ENCODE measurements at places on chromosomes 5 and 9.

DNA sequence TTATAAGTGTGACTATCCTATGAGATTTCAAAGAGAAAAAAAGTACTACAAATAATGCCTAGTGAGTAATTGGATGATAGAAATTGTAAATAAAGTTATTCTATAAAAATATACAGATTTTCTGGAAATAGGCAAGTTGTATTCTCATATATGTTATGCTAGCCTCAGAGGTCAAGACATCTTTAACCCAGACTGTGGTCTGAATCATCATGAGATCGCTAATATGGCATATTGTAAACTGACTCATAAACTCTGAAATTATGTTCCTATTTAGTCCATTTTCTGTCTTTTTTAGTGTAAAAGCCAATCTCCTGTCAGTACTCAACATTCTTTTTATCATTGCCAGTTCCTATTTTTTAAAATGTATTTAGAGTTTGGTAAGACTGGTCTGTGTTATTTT is 14.2 kb downstream of the LOX start:
- DNase-seq = no peak

DNA sequence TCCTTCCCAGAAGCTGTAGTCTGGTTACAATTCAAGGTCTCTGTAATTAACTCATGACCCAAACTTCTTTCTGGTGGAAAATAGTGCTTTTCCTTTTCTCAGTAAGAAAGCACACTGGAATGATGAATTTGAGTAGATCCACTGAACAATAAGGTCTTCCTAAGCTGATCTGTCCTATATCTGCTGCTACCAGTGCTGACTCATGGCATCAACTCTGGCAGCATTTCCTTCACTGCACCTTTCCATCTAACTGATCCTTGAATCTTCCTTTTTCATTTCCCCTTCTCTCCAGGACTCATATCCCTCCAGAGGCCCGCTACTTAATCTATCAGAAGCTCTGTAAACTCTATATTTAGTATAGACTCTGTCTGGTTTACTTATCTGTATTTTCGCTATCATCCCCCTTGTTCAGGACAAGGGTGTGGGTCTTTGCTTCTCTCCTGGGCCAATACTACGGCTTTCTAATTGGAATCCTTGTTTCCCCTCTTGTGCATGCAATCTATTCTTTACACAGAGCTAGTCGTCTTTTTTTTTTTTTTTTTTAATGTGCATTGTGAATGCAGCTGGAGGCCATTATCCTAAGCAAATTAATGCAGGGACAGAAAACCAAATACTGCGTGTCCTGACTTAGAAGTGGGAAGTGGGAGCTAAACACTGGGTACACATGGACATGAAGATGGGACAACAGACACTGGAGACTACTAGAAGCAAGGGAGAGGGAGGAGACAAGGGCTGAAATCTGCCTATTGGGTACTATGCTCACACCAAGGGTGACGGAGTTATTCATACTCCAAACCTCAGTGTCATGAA is 192.2 kb upstream of the RPS23 start:
- DNase-seq = no peak

- DNase-seq = no peak
Measured at GRCh38 chr9:136081826-136082495, 13.1 kb downstream of the NACC2 start.

- no peak for DNase-seq
Measured at GRCh38 chr5:73118391-73118973, 1.9 kb upstream of the TMEM171 start.

DNA sequence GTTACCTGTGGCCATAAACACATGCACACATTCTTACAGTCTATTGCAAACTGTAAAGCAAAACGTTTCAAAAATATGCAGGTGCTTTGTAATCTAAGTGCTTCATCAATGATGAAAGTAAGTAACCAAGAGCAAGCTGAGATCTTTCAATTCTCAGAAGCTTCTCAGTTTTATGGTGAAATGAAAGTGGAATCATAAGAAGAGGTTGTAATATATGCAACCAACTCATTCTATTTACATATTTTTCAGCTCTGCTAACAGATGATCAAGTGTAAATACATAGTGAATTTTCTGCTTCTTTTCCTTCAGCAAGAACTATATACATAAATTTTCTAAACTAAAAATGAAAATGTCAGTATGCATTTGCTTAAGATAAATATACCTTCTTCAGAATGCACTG is 33.1 kb upstream of the PRDM9 start:
- DNase-seq = no peak

GRCh38 chr5:131977212-131977604 is 31.7 kb upstream of the MEIKIN start:
- DNase-seq = no peak

DNA sequence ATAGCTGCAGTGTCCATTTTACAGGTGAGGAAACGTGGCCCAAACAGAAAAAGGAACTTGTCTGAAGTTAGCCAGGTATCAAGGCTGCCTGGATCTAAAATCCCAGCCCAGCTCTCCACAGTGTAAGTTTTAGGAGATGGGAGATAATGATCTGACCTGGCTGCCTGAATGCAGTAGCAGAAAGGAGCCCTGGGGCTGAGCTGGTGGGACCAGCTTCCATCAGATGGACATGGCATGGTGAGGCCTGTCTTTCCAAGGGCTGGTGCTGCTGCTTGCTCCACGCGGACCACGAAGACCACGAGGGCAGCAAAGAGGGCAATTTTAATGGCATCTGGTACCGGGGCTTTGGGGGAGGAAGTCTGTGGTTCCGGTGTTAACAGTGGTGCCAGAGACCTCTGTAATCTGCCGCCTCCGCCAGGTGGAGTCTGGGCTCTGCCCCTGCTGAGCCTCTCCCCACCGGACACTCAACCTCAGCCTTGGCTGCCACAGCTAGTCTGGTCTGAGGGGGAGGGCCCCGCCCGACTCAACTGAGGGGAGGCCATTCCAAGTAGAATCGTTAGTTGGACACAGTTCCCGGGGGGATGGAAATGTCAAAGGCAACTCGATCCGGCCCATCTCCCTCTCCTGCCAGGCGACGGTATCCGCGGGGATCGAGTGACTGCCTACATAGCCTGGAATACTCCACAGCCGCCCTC is 650 bp downstream of the MYORG start:
- DNase-seq = peak; percentile 78

DNA sequence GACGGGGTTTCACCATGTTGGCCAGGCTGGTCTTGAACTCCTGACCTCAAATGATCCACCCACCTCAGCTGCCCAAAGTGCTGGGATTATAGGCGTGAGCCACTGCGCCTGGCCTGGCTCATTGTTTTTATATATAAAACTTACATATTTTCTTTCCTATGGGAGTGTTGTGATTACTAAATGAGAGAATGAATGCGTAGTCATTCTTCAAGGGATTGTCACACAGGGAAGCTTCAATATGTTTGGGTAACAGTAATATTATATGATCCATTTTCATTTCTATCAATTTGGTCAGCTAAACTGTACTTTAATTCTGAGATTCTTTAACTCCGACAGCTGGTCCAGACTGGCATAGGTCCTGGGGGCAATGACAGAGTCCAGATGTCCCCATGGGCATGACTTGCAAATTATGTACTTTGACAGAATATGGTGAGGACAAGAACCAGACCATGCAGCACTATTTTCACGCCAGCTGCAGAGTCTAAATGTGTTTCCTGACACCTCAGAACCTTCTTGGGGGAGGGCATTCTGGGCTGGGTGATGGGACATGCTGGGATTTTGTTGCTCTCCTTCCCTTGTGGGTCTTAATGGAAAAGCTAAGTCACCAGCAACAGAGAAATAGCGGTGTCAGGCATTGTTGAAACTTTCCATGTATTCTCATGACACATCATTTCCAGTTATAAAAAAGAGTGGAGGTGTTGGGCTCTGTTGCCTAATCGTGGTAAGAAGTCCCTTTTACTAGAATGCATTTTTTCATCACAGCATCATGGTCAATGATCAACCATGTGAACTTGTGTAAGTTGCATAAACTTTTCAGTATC is 40.9 kb upstream of the TNC start:
- DNase-seq = no peak

DNA sequence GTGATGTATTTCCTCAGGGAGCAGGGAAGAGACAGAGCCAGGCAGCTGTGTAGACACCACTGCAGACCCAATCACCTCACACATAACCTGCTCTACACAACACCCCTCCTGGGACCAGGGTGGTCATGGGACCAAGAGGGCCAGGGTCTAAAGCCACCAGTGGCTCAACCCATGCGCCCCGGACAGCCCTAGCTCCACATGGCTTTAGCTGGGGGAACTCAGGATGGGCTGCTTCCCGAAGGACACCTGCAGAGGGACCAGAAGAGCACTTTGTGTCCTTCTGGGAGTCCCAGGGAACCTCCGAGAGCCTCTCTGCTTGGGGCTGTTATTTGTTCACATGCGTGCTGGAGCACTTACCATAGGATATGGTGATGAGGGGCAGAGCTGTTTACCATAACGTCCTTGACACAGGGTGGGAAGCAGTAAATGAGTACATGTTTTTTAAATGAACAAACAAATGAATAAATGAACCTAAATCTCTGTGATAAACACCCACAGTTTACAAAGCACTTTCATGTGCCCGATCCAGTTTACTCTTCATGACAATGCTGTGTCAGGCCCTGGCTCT is 12.3 kb downstream of the SEPTIN8 start:
- no peak for DNase-seq
